NCI-H1417 treated with DMSO at 0.1 percent for 48 hours (cell line): ENCODE measurements at places on chromosomes 7 and 10.

GRCh38 chr7:28517606-28518005 lies 105.3 kb downstream of the CREB5 start:
- no peak for DNase-seq

DNA sequence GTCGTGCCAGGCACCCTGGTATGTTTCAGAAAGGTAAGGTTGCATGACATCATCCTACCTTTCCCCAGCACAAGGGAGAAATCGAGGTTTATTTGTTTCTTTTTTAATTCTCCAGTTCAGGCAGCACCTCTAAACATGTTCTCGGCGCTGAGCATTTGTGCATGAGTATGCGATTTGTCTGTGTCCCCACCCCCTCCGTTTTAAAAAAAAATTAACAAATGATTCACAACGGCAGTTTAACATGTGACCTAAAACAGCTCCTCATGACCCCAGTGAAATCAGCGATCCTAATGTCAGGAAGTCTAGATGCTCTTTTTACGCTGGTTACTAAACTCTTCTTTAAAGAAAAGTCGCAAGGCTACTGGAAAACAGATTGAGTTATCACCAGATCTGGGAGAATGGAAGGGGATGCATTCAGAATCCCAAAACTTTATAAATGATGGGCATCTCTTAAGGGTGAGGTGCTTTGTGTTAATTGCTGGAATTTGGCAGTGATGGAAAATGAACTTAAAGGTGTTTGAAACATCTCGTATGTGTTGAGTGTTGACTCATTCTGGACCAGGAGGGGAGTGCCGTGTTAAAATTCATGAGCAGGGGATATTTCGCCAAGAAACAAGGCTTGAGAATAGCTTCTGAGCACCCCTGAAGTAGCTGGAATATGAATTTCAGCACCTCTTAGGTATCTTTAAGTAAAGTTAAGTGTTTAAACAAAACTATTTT lies 106.8 kb upstream of the PDCD4 start:
- DNase-seq: no peak

GRCh38 chr7:125661677-125662076 lies 732.1 kb upstream of the POT1 start:
- no peak for DNase-seq

GRCh38 chr7:74138334-74138867 lies 35.8 kb upstream of the EIF4H start:
- DNase-seq: no peak

DNA sequence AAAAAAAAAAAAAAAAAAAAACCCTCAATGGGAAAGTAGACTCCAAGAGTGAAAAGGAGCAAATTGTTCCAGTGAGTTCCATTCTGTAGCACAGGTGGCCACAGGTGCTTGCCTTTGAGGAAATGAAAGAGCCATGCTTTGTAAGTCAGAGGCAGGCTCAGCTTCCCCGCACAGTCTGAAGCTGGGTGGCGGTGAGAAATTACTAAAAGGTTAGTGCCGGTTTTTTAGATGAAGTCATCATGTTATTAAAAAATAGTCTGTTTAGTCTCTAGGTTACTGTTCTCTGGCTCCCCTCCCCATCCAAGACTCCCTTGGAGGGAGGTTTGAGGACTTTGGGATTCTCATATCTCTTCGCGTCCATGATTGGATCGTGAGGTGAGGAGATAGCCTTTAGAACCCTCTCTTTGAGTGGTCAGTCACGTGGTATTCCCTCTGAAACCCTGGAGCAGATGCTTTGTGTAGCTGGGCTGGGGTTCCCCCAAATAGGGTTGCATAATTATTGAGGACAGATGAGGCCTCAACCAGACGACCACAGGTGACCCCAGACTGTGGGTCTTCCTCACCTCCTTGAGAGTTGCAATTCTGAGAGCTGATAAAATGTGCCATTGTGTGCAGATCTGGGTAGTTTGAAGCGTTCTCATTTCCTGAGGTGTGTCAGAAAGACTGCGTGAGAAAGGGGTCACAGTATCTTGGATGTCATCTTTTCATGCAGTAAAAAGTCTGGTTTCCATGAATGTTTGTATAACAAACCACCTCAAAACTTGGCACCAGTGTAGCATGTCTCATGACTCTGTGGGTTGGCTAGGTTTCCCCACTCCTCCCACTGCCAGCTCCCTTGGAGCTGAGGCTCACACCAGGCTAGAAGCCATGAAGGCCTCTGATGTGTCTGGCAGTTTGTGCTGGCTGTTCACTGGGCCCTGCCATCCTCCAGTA lies 27.1 kb downstream of the OGDH start:
- no peak for DNase-seq

DNA sequence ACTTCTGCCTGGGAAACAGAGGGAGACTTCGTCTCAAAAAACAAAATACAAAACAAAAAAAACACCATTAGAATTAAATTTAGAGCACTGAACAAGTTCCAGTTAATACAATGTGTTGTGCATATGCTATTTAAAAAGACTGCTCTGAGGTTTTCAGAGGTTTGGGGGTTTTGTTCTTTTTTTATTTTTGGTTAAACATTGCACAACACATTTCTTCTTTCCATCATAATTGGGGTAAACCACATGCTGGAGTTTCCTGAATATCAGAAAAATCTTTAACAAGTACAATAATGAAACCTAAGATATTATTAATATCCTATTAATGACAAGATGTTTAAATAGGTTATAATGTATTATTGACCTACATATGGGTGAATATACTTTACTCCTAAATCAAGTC lies 26.3 kb downstream of the IGF2BP3 start:
- no peak for DNase-seq

DNA sequence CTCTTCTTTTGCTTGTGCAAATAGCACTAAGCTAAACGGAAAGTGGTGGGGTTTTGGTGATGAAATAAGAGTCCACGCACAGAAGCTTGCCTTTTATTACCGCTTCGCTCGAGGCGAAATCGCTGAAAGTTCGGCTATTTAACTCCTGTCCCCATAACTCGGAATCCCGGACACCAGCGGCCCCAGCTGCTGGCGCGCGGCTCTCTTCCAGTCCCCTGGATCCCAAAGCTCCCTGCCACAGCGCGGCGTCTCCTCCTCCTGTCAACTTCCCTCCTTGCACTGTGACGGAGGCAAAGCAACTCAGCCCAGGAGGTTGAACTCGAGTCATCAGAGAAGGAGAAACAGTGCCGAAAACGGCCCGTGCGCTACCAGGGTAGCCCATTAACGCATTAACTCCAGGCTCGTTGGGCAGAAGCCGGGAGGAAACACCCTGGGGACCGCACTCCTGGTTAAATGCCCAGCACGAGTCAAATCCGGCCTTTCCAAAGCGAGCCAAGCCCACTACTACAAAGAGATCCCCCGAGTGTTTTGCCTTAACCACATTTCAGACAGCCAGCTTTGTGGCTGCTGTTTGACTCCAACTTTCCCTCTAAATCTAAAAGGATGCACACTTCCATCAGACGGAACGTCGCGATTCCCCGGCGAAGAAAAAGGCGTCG lies 1.3 kb downstream of the SEMA3D start:
- DNase-seq: peak; percentile 54

DNA sequence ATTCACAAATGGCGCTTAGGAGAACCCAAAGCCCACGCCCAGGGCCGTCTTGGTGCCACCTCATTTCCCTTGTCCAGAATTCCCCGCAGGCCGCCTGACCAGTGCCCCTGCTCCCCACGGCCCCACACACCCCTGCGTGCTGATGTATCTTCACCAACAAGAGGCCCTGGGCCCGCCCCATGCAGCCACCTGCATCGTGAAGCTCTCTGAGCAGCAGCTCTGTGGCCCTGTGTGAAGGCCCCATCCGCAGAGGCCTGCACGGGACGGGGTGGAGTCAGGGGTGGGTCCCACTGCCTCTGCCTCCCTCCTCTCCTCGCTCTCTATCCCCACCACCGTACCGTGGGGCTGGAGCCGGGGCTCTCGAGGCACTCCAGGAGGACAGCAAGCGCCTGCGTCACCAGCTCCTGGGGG lies 14.7 kb downstream of the BRAT1 start:
- no peak for DNase-seq

GRCh38 chr7:120052884-120053382 lies 220.0 kb upstream of the KCND2 start:
- DNase-seq: no peak

DNA sequence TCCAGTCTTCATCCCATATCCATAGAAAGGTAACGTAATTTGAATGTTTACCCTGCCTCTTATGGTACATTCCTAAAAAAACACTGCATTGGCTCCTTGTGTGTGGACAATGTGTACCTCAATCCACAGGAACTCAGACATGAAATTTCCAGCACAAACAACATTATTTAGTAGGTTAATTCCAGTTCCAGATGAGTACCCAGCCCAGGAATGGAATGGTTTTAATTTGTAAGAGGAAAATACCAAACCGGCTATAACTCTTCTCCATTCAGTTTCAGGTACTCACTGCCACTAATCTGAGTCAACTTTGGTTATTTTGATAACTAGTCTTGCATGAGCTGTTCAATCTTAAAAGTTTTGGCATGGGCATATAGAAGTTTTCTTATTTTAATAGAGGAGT lies 39.0 kb downstream of the TFPI2 start:
- DNase-seq: no peak

- DNase-seq: no peak
These were observed 6.3 kb upstream of the CDH23 start for GRCh38 chr10:71390461-71390835.

DNA sequence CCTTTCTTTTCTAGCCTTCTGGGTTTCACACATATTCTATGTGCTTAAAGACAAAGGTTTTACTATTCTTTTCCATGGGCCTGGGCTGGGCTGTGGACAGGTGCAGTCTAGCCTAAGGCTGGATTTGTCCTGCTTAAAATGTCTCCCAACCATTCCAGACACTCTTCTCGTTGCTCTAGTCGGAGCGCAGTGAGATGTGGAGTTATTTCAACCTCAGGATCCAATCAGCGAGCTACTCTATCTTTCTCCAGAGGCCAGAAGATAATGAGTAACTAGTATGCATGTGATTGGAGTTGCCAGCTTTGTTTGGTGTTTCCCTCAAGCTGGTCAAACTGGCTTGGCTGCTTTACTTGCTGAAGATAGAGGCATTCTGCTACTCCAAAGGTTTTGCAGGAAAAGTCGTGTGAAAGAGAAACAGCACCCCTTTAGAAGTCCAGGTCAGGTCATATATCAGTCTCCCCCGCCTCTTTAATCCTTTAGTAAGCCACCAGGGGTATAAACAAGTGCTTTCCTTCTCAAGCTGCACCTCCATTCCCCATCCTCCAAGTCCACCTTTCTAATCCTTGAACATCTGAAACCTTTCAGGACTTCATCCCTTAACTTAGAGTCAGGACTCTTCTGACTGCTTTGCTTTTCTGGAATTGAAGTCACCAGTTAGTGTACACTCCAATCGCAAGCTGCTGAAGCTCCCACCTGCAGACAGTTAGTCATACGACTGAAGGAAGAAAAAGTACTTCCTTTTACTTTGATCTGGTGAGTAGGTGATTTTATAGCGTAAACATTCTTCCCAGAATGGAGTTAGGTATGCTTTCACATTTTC lies 78.8 kb downstream of the DNMBP start:
- DNase-seq: no peak

- DNase-seq: no peak
These were observed 320.4 kb downstream of the KCNMA1 start for GRCh38 chr10:77317221-77317620.

DNA sequence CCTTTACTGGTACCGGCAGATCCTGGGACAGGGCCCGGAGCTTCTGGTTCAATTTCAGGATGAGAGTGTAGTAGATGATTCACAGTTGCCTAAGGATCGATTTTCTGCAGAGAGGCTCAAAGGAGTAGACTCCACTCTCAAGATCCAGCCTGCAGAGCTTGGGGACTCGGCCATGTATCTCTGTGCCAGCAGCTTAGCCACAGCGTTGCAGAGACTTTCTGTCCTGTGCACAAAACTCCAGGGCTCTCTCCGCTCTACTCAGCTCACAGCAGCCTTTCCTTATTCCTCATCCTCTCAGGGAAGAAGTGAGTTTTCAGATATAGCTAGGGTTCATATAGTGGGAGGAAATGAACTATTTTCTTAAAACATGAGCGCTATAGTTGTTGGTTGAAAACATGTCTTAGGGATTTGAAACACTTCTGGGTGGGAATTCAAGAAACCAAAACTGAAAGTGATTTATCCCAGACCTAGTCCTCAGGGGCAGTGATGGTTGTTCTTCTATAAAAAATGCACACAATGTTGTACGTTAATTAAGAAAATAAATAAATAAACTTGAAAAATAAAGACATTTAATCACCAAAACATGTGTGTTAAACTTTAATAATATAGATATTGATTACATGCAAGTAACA lies 150.2 kb upstream of the PRSS58 start:
- DNase-seq: no peak

- no peak for DNase-seq
These were observed 170.9 kb downstream of the CDK14 start for GRCh38 chr7:90766814-90767564.

DNA sequence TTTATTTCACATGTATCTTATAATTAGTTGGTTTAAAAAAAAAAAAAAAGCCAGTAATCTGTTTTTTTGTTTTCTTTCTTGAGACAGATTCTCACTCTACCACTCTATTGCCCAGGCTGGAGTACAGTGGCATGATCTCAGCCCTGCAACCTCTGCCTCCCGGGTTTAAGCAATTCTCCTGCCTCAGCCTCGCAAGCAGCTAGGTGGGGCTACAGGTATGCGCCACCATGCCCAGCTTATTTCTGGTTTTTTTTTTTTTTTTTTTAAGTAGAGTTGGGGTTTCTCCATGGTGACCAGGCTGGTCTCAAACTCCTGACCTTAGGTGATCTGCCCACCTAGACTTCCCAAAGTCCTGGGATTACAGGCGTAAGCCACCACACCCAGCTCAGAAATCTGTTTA lies 34.1 kb upstream of the CAPZA2 start:
- DNase-seq: no peak

DNA sequence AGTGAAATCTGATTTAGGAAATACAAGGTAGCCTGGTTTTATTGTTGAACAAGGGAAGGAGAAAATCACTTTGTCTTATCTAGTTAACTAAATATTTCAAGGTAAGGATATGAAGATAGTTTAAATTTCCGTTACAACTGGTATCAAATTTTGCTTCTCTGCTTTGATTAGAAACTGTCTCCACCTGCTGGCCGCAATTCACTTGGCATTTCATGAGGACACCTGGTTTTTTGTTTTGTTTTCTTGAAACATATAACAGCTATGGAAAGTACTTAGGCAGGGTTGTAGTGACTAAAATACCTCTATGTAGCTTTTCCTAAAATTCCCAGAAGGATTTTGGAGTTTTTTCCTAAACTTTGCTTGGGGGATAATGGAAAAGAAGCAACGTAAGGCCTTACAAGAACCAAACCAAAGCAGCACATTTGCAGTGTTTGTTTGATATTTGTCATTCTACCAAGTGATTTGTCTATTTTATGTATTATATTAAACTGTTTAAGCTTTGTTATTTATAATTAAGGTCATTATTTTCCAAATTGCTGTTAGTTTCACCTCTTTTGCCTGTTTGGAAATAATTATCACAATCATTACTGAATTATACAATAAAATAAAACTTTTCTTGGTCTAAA lies 73.6 kb downstream of the AHCYL2 start:
- no peak for DNase-seq
